ENCODE measurements at places on chromosomes 2 and 18.

DNA sequence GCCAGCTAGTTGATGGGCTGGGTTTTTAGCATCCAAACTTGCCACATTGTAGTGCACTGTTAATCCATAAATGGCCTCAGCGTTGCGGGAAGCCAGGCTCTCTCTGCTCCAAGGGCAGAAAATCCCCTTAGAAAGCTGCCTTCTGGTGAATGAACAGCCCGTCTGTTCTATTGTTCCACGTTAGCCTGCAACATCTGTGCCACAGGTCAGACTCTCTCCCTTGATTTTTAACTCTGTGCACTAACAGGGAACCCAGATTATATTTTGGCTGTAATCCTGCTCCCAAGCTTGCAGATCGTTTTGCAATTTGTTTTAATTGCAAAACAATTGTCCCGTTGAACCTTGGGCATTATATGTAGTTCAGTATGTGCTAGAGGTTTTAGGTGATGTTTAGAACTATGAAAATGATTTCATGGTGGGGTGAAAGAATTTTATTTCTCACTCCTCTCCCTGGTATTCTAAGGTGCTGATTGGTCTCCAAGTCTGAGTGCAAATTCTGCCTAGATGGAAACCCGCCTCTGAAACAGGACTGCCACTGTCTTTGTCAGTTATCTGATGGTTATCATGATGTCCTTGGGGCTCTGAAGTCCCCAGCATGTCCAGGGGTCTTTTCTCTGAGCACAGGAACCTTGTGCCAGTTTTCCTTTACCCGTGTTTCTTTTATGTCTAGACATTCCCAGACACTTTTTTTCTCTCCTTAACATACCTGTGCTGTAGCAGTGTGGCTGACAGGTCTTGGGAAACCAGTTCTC lies 106.6 kb downstream of the MAP4K4 start:
- no peak for DNase-seq

DNA sequence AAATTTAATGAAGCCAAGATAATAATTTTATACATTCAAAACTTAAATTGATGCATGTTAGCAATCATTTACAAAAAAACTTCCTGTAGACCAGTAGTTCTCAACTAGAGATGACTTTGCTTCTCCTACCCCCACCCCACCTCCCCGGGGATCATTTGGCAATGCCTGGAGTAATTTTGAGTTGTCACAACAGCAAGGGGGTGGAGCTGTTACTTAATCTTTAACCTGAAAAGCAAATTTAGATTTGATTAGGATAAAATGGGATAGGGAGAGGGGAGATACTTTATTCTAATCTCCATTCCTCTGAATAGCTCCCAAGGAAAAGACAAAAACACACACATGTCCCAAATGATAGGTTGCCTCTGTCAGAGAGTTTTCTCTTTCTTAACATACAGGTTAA lies 4.2 kb downstream of the SLC40A1 start:
- DNase-seq: no peak

DNA sequence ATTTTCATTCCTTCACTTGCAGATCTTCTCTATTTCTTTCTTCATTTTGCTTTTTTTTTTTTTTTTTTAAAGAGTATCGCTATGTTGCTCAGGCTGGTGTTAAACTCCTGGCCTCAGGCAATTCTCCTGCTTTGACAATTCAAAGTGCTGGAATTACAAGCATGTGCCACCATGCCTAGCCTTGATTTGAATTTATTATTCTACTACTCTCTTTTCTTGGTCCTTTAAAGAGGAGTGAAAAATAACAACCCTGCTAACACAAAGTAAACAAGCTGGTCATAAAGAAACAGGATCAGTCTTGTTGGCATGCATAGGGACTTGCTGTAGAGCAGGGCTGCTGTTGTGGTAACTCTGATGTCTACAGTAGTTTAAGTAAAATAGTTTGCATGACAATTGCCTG lies 1615.3 kb upstream of the ZEB2 start:
- no peak for DNase-seq

- peak; percentile 64 for DNase-seq
Measured at GRCh38 chr2:43273529-43273928, 47.1 kb upstream of the ZFP36L2 start.

DNA sequence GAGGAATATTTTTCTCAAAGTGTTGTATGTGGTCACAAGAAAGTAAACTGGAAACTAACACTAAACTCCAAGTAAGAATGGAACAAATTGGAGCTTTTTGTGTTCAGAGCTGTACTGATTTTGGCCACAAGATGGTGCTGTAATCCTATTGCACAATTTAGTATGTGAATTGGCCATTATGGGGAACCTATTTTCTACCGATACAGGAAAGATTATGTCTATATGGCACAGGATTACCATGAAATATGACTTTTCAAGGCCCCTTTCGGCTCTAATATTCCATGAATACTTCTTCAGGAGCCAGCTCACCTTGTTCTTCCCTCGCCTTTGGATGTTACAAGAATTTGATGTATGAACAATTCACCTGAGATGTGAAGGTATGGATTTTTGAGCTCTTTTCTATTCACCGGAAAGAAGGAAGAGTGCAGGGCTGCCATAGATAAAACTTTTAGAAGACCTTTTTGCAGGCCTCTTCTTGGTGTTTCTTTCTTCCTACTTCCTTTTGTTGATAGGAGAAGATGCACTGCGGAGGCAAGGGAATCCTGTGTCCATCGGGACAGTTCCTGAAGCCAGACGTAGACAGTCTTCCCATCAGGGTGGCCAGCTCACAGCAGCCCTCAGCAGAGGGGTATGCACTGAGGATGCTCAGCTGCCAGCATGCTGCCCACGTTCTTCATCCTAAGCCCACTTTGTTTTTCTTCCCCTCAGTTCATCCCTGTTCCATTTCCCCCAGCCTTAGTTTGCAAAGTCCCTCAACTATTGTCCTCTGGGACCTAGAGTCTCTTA lies 13.3 kb downstream of the MRPL44 start:
- peak; percentile 63 for DNase-seq

DNA sequence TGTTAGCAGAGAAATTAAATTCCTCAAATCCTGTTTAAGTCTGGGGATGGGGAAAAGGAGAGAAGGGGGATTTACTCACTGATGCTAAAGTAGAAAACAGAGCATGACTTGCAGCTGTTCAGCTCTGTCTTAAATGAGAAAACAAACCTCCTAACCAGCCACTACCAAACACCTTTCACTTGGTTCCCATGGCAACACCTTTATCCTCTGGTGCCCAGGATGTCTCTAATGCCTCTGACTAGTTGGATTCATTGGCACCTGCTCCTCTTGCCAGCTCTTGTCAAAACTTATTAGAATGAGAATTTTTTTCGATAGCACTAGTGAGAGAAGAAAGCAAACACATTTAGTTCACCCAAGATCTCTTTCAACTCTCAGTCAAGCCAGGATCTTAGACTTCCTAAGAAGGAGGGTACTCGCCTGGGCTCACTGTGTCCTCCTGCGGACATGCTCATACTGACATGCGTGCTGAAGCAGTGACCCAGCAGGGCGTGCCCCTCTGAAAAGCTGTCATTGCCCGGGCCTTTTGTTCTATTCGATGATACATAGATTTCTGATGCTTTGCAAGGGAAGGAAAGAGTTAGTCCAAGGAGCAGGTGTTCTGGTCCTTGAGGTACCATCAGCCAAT lies 656.0 kb upstream of the CELF4 start:
- no peak for DNase-seq

- DNase-seq: no peak
Measured at GRCh38 chr2:72969706-72970105, 52.4 kb downstream of the EMX1 start.

- DNase-seq: peak; percentile 88
Measured at GRCh38 chr2:86283411-86284030, 53.9 kb downstream of the REEP1 start.

- DNase-seq: no peak
Measured at GRCh38 chr2:86518481-86518880, 44.8 kb downstream of the CHMP3 start.

Data from kidney tubule cell (primary cell).